DMS 273 treated with DMSO at 0.1 percent for 48 hours (cell line): ENCODE measurements at places on chromosomes 12 and 14.

GRCh38 chr12:95215949-95216348 lies 1.3 kb downstream of the FGD6 start:
- no peak for DNase-seq

DNA sequence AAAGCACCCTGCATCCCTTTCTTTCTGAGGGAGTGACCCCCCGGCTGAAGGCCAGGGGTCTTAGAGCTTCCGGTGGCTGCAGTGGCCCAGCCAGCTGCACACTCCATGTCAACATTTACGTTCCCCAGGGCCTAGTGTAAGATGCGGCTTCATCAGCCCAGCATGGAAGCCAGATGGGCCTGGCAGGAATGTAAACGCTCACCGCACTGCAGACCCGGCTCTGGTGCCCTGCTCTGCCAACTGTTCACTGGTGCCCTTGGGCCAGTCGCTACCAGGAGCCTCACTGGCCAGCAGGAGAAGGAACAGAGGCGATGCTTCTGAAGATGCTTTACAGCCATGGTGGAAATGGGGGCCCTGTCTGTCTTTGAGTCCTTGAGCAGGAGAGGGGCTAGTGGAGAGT lies 8.6 kb upstream of the TMEM119 start:
- DNase-seq, result no peak

GRCh38 chr12:94663071-94663470 lies 12.7 kb upstream of the TMCC3 start:
- DNase-seq, result no peak

DNA sequence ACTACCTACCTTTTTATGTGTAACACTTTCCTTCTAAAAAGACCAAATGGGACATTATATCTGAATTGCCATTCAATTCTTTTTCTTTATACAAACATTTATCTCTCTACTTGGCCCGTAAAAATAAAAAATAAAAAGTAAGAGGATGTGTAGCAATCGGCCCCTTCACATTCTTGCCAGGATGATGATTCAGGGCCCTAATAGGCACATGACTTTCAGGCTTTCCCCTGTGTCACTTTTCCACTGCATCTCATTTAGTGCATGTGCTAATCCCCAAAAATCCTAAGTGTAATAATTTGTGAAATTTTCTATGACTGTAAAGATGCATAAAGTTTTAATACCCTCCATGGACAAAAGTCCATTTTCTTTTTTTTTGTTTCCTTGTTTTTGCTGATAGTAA lies 23.0 kb upstream of the ATP2B1 start:
- DNase-seq, result no peak
